ENCODE measurements at places on chromosomes 3 and 15.

- no peak for DNase-seq
Observed at GRCh38 chr3:125033135-125033534, 22.7 kb downstream of the HEG1 start.

DNA sequence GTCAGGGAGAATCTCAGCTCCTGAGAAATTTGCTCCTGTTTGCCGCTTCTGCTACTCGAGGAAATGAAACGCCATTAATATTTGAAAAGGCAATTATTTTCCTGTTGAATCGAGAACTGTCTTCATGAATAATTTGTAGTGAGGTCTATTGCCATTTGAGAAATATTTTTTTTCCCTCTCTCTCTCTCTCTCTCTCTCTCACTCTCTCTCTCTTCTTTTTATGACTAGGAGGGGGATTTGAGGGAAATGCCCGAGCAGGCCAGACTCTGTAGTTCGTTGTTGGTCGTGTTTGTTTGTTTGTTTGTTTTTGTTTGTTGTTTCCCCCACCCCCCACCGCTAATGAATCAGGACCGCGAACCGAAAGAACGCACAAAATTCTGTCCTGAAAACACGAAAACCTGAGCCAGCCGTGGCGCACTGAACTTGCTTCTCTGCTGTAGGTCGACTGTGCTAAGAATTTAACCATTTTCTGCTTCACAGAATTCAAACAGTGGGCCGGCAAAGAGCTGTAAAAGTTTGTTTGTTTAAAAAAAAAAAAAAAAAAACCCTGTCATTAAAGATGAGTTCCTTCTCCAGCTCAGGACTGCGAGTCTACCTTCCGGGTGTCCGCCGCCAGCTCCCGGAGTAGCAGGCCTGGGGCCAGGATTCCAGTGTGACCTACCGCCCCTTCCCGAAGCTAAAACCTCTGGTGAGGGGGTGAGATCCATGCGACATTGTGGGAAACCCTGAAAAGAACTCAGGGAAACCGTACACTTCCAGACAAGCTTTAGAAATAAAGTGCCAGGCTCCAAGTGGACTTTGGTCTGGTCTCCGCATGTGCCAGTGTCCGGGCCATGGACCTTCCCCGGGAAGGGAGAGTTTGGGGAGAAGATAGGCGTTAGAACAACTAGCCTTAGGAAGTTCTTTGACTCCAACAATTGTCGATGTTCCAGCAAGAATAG lies 12.1 kb downstream of the ZIC4 start:
- DNase-seq = no peak

DNA sequence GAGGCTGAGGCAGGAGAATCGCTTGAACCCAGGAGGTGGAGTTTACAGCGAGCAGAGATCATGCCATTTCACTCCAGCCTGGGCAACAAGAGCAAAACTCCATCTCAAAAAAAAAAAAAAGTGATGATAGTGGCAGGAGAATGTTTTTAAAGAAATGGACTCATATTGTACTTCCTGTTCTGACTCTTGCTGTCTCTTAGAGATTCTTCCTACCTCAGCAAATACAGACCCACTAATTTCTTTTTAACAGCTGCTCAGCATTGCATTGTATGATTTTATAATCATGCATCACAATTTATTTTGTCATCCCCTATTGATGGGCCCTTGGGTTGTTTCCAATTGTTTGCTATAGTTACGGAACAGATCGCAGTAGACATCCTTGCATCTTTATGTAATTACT lies 8.8 kb upstream of the ANKDD1A start:
- no peak for DNase-seq

DNA sequence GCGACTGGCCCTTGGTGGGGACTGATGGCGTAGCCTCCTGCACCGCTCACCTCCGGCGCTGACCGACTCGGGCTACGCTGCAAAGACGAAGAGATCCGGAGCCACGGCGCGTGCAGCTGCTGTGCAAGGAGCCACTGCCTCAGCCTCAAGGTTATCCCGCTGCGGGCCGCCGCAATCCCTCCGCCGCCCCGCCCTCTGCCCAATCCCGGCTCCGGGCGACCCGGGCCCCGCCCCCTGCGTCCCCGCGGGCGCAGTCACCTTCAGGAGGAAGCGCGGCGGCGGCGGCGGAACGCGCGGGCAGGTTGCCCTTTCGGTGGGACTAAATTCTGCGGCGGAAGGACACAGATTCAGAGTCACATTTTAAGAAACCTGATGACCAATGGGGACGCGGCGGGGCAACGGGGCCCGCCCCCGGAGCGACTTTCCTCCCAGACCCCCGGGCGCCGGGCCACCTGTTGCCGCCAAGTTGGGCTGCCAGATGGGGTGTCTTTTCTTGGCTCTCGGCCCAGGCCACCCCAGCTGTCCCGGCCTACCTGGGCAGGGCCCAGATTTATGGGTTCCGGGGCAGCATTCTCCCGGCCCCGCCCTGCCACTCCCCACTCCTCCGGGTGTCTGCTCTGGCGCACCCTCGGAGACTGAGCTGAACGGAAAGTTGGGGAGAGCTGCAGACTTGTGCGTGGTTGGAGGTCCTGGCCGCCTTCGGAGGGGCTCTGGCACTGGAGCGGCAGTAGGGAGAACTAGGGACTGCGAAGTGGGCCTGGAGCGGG lies at the start of gene PKM:
TSS of gene PKM (minus strand) at position 125 of the 767 bp plus-strand sequence. CDS start 12,093 bp downstream, outside the sequence.
- DNase-seq = peak; percentile 95

All from stimulated activated CD8-positive, alpha-beta memory T cell treated with anti-CD3 and anti-CD28 coated beads, Interleukin-7, amount 100 ng/mL, for 24 hours (primary cell).